HL-60 (cell line): ENCODE measurements at places on chromosomes 2 and 18.

DNA sequence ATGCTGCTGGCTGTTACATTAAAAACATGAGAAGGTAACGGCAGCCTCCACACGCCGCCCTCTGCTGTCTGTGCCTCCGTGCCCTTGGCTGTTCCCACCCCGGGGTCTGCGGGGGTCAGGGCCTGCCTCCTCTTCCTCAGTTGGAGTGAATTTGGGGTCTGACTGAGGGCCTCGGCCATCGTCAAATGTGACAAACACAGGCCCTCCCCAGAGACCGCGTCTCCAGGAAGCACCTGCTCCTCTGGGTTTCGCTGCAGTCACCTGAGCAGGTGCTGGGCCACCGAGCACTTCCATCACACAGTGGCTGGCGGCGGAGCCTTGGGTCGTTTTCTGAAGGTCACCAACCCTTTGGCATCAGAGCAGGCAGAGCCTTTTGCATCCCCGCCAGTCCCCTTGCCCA, 70.9 kb downstream of the NFATC1 start:
- DNase-seq: no peak

DNA sequence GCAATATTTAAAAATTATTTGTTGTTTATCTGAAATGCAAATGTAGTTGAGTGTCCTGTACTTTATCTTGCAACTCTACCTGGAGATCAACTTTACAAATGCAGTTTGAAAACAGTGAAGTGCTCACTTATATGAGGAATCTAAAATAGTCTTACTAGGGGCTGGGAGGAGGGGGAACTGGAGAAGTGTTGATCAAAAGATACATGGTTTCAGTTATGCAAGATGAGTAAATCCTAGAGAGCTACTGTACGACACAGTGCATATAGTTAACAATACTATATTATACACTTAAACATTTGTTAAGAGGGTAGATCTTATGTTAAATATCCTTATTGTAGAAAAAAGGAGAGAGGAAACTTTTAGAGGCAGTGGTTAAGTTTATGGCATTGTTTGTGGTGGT, 241.9 kb downstream of the BCL11A start:
- DNase-seq: no peak

DNA sequence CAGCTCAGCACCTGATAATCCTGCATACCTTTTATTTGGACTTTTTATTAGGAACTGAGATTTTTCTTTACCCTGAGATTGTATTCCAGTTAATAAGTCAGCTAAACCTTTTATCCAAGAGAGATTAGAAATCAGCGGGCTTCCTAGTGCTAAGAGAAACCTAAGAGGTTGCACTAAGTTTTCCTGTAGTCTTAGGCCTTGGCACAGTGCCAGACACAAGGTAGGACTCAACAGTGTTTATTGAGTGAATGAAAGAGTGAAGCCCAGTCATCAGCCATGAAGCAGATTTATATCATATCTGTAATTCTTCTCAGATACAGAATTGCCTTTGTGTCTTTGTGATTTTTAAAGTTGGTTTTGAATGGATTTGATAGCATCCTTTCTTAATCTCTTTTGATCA, 13.6 kb downstream of the OTX1 start:
- DNase-seq: no peak

- no peak for DNase-seq
These were observed 698.2 kb downstream of the TRIB2 start for GRCh38 chr2:13414897-13415296.

- DNase-seq: no peak
These were observed 156.1 kb downstream of the ANTXR1 start for GRCh38 chr2:69168950-69169654.

DNA sequence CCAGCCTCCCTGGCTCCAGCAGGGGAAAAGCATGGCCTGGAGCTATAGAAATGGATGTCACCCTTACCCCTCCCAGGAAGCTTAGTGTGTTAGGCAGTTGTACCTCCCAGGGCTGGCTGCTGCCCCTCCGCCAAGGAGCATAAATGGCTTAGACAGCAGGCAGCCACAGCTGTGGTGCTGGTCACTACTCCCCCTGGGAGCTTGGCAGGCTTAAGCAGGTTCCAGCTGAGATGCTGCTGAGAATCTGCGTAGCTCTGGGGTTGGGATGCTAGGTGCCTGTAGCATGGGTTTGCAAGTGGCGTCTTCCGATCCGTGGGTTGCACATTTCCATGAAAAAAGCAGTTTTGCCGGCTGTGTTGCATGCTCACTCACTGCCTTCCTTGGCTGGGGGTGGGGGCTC, 369.7 kb downstream of the CTNNA2 start:
- DNase-seq: no peak

- DNase-seq: no peak
These were observed 21.5 kb upstream of the SERPINB7 start for GRCh38 chr18:63753676-63754075.

DNA sequence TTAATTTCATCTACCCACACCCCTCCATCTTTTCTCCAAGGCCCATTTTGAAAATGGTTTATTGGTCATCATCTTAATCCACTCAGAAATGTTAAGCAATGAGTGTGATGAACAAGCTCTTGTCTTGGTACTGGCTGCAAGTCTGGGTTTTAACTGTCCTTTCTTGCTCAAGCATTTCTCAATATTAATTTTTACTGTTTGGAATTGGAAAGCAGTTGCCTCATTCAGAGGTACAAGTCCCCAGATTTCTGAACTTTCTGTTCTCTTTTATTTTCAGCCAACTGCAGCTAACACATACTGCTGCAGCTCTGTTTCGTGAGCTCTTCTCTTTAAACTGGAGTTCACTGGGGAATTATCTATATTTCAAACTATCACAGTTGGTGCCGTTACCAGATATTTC, 99.4 kb upstream of the TEX51 start:
- peak; percentile 14 for DNase-seq

DNA sequence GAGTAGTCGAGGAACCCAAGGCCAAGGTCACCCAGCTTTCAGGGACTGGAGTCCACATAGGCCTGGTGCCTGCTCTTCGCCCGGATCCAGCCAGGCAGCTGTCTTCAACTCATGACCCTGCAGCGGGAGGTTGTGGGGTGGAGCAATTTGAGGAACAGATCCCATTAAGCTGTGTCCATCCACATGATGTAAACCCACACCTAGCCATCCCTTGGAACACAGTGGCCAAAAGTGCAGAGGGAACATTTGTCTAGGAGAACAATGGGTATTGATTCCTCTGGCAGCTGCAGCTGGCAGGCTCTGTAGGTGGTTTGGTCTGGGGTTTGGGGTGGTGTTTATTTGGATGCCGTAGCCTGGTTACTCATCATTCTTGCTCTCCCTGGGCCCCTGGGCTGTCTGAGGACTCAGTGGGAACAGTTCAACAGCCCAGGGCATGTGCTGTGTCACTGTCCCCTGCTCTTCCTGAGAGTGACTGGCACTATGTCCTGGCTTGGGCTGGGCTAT, 99.4 kb downstream of the TFCP2L1 start:
- no peak for DNase-seq

DNA sequence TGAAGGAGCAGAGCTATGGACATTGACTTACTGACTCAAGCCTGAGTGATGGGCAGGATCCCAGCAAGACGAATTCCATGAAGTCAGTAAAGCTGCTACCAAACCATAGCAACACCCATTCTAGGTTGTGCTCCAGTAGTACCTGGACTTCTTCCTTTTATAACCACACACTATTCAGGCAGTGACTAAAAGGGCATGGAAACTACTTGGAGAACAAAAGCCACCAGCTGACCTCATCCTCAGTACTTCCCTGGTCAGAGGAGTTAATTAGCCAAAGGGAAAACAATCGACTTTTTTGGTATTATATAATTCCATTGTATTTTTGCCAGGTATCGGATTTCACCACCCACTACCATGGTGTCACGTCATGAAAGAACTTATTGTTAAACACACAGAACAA, 237.1 kb downstream of the TTC32 start:
- DNase-seq: no peak

GRCh38 chr2:213119061-213119809, 32.2 kb downstream of the IKZF2 start:
- DNase-seq: peak; percentile 62

GRCh38 chr2:241859436-241860183, 916 bp upstream of the PDCD1 start:
- DNase-seq: no peak

DNA sequence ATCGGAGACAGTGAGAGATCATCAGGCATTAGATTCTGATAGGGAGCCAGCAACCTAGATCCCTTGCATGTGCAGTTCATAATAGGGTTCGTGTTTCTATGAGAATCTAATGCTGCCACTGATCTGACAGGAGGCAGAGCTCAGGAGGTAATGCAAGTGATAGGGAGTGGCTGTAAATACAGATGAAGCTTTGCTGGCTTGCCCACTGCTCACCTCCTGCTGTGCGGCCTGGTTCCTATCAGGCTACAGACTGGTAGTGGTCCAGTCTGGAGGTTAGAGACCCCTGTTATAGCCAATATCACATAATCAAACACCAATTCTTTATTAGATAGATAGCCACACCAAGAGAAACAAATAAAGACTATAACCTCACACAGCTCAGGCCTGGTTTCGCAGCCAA, 51.0 kb upstream of the NBEAL1 start:
- DNase-seq: no peak

DNA sequence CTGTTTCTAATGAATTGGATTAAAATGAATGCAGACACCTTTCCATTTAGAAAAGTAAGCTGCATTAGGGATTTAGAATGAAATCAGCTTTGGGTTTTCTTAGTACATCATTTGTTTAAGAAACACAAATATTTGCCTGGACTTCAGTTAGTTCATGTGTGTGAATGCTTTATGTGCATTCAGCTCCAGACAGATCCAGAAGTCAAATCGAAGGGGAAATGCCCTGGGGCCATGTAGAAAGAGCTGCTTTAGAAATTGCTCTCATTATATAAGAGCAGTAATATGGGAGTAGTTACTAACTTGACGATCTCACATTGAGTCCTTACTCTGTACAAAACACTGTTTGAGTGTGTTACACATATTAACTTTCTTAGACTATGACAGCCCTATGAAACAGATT, 88.0 kb upstream of the TTC39C start:
- DNase-seq: no peak

GRCh38 chr2:196482119-196483065, 157.1 kb upstream of the CCDC150 start:
- no peak for DNase-seq

DNA sequence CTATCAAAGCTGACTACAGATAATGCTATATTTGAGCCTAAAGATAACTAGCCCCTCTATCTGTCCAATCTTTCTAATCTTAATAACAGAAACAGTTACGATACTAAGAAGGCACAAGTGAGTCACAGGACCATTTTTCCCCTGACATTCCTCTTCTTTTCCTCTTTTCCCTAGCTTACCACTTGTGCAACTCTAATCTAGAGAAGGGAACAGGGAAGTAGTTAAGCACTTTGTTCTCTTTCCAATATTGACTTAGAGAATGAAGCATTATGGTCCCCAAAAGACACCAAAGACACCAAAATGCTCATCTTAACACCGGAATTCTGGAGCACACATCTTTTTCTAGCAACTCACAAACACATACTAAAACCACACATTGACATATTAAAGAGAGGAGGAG, 1.8 kb downstream of the PDE11A start:
- no peak for DNase-seq

DNA sequence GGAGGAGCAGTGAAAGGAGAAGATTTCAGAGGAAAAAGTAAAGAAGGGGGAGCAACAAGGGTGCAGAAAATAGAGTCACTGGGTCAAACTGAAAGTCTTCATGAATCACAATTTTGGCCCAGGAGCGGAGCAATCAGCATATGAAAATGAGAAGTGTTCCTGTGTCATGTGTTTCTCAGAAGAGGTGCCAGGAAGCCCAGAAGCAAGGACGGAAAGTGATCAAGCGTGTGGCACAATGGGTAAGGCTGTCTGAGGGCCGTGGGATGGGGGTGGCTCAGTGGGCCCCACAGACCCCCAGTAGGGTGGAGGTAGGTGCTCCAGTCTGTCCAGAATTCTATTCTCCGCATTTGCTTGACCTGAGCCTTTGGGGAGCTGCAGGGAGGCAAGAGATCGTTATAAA, 44.2 kb downstream of the SP140 start:
- no peak for DNase-seq

DNA sequence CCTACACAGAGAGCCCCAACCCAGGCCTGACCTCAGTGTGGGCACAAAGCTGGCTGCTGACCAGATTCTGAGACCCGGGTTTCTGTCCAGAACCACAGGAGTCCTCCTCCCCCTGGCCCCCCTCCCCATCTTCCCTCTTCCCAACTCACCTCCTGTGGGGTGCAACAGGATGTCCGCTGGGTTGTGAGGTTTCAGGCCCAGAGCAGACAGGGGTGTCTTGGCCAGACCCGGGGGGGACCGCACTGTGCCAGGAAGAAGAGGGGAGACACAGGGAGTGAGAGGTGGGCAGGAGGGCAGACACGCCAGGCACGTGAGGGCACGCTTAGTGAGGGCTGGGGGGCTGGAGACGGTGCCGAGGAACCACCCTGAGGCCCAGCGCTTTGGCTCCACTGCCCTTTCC, 171.5 kb downstream of the TNS1 start:
- DNase-seq: no peak
